Endothelial cell of umbilical vein (primary cell): ENCODE measurements at places on chromosomes 1 and 21.

DNA sequence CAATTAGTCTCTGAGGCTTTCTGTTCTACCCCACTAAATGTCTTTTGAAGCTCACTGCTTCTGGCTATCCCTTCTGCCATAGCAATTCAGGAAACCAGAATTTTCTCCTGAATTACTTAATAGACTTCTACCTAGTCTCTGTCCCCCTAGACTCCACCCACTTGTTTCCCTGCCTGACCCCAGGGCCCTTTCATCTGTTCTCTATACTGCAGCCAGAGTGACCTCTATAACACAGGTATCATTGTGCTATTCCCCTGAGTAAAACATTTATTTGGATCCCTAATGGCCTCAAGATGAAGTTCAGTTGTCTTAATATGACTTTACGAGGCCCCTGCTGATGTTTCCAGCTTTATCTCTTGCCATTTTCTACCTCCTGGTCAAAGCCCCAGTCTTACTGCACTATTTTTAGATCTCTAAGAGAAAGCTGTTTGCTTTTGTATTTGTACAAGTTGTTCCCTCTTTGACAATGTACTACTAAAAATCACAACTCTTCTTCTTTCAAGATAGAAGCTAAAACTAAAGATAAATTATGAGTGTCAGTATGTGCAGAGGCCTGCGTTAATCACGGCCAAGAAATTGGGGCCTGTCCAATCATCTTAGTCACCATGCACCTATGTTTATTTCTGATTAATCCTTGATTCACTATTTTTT lies 54.5 kb downstream of the ATP1B1 start:
- H3K4me1 ChIP-seq = no peaks in the 10 kb centered on the region
- no peak overlapping the region for H3K27ac ChIP-seq
- H3K27me3 ChIP-seq = no peaks in the 10 kb centered on the region
- no peaks in the 10 kb centered on the region for H3K36me3 ChIP-seq
- DNase-seq = no peak
- no peak overlapping the region for H3K4me3 ChIP-seq

DNA sequence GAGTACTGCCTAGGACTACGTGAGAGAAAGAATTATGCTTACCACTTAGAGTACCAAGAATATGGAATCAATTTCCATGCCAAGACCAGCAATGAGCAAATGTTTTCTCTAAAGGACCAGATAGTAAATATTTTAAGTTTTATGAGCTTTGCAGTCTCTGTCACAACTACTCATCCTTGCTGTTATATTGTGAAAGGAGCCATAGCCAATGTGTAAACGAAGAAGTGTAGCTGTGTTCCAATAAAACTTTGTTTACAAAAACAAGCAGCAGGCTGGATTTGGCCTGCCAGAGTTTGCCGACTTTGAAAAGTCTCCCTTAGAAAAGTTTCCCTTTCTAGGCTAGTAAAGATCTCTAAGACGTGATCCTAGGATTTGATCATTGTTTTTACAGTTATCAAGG lies 128.8 kb downstream of the PDE4B start:
- no peaks in the 10 kb centered on the region for H3K27me3 ChIP-seq
- no peaks in the 10 kb centered on the region for H3K4me1 ChIP-seq
- no peak overlapping the region for H3K4me3 ChIP-seq
- H3K27ac ChIP-seq = no peak overlapping the region
- no peaks in the 10 kb centered on the region for H3K36me3 ChIP-seq
- no peak for DNase-seq

GRCh38 chr1:39258146-39258924 lies 53.8 kb downstream of the MACF1 start:
- H3K27ac ChIP-seq = no peak overlapping the region
- no peaks in the 10 kb centered on the region for H3K4me1 ChIP-seq
- H3K4me3 ChIP-seq = no peak overlapping the region
- peaks cover 17% of the 10 kb centered on the region for H3K36me3 ChIP-seq

- H3K36me3 ChIP-seq = no peaks in the 10 kb centered on the region
- no peaks in the 10 kb centered on the region for H3K27me3 ChIP-seq
- H3K27ac ChIP-seq = no peak overlapping the region
- no peak overlapping the region for H3K4me3 ChIP-seq
These were observed 258.0 kb downstream of the KCTD3 start for GRCh38 chr1:215825056-215825455.

GRCh38 chr1:51840743-51841461 lies 37.6 kb downstream of the NRDC start:
- no peak overlapping the region for H3K4me3 ChIP-seq
- H3K27me3 ChIP-seq = no peaks in the 10 kb centered on the region
- no peak overlapping the region for H3K27ac ChIP-seq
- H3K36me3 ChIP-seq = peaks cover 4% of the 10 kb centered on the region

DNA sequence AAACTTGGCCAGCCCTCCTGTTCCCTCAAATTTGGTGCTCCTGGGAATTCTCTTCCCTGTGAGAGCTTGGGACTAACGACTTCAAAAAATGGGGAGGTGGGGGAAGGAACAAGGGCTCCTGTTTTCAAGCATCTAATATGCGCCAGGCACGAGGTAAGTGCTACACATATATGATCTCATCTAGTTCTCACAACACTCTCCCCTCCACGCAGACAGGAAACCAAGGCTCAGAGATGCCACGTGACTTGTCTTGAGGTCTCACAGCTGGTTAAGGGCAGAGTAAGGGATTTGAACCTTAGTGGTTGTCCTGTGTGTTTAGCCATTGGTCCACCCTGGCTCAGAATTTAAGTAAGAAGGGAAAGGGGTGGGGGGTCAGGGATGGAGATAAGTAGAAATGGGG lies 125.9 kb downstream of the DMRTB1 start:
- H3K27me3 ChIP-seq = peaks cover 9% of the 10 kb centered on the region
- H3K27ac ChIP-seq = no peak overlapping the region
- H3K4me1 ChIP-seq = no peaks in the 10 kb centered on the region

GRCh38 chr1:40029608-40030007 lies 10.9 kb upstream of the CAP1 start:
- peaks cover 3% of the 10 kb centered on the region for H3K4me1 ChIP-seq
- no peak for DNase-seq
- no peaks in the 10 kb centered on the region for H3K36me3 ChIP-seq
- no peaks in the 10 kb centered on the region for H3K27me3 ChIP-seq
- no peak overlapping the region for H3K4me3 ChIP-seq
- H3K27ac ChIP-seq = no peak overlapping the region

DNA sequence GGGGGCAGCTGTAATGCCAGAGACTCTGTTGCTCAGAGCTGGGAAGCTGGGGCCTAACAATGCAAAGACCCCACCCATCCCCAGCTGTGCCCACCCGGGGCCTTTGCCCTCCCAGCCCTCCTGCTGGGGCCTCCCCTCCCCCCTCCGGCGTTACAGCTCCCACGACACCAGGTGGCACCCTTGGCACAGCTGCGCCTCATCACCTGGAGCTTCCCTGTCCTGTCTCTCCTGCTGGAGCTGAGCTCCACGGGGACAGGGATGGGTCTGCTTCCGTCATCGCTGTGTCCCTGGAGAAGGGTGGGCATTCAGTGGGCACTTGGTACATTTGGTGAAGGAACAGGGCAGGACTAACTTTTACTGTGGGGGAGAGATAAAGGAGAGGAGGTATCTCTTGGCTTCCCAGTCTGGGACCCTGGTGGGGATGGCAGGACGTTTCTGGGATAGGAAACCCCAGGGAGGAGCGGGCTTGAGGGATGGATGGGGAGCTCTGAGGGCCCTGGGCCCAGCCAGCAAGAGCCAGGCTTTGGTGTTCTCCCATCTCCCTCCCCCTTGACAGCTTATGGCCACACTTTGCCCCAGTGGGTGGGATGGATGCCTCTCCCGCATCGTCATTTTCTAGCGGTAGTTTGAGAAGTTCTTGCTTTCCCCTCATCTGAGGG lies 453.2 kb downstream of the PTPRU start:
- H3K4me1 ChIP-seq = peaks cover 13% of the 10 kb centered on the region
- H3K27ac ChIP-seq = no peak overlapping the region
- H3K4me3 ChIP-seq = no peak overlapping the region
- no peaks in the 10 kb centered on the region for H3K36me3 ChIP-seq

DNA sequence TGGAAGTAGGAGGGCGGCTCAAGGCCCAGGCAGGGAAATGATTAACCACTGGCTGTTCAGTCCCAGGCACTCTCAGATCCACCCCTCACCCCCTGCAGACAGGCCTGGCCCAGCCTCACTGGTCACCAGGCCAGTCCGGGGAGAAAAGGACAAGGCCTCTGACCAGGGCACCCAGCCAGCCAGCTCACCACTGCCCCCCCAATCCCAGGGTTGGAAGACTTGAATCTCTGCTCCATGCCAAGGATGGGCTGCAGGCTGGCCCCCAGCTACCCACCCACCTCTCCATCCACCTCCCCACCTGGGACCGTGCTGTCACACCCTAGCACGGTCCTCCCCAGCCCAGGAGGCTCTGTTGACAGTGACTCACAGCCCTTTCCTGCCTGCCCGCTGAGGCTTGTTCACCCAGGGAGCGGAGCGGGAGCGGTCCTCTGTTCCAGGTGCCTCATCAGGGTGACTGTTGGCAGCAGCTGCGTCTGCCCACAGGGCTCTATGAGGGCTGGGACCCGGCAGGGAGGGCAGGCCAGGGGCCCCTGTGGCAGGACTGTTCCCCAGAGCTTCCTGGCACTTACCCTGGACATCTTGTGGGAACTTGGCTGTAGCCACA lies 2.2 kb downstream of the LAD1 start:
- peaks cover 53% of the 10 kb centered on the region for H3K27me3 ChIP-seq
- DNase-seq = no peak
- no peaks in the 10 kb centered on the region for H3K4me1 ChIP-seq
- H3K36me3 ChIP-seq = no peaks in the 10 kb centered on the region
- no peak overlapping the region for H3K27ac ChIP-seq

- H3K27me3 ChIP-seq = no peaks in the 10 kb centered on the region
- no peak for DNase-seq
These were observed 76.0 kb downstream of the TIAM1 start for GRCh38 chr21:31268090-31268489.

GRCh38 chr1:46467183-46467504 lies 22.5 kb upstream of the DMBX1 start:
- H3K27me3 ChIP-seq = peaks cover 43% of the 10 kb centered on the region
- no peaks in the 10 kb centered on the region for H3K36me3 ChIP-seq
- H3K4me1 ChIP-seq = peaks cover 3% of the 10 kb centered on the region
- DNase-seq = no peak
- H3K4me3 ChIP-seq = no peak overlapping the region
- H3K27ac ChIP-seq = no peak overlapping the region

- H3K4me3 ChIP-seq = no peak overlapping the region
- no peak for DNase-seq
- H3K27me3 ChIP-seq = peaks cover 35% of the 10 kb centered on the region
- H3K36me3 ChIP-seq = no peaks in the 10 kb centered on the region
- no peaks in the 10 kb centered on the region for H3K4me1 ChIP-seq
These were observed 4.3 kb upstream of the CD1D start for GRCh38 chr1:158176399-158176798.

DNA sequence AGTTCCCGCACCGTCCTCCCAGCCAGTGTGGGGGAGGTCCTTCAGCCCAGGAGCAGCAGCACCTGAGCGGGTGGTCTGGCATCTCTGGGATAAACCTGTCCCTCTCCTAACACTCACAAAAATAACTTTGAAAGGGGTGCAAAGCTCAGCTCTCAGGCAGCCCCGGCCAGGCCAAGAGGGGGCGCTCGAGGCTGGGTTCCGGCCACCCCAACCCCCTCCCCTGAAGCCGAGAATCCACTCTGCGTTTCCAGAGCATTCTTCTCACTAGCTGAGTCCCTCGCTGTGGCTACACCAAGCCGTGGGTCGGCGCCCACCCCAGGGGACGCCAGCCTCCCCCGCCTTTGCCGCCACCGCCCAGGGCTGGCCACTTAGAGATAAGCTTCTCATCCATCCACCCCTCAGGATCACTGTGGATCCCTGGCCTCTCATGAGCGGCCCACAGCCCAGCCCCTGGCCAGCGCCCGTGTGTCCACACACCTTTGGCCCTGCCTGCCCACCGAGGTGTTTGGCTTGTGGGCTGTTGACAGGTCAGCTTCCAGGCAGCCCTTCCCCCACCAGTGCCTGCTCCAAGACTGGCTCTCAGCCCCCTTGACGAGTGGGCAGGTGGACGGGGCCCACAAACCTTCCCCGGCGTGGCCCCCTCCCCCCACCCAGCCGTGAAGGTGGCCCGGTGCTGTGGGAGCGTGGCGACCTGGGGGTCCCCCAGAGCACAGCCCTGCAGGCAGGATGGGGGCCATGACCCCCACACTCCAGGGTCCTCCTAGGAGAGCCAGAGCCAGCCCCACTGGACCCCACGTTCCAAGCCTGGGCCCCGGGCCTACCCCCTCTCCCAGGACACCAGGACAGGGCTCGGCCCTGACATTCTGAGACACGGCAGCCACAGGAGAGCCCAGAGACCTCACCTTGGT lies 1.9 kb downstream of the FTCD start:
- no peaks in the 10 kb centered on the region for H3K36me3 ChIP-seq
- no peaks in the 10 kb centered on the region for H3K4me1 ChIP-seq
- H3K27me3 ChIP-seq = no peaks in the 10 kb centered on the region
- no peak overlapping the region for H3K27ac ChIP-seq
- no peak overlapping the region for H3K4me3 ChIP-seq

- no peak overlapping the region for H3K27ac ChIP-seq
- H3K4me3 ChIP-seq = no peak overlapping the region
- peaks cover 5% of the 10 kb centered on the region for H3K27me3 ChIP-seq
These were observed 63.0 kb downstream of the KCNJ15 start for GRCh38 chr21:38319781-38320180.
